Jurkat, Clone E6-1 (cell line): ENCODE measurements at places on chromosomes 11 and 22.

GRCh38 chr11:131145791-131146190 lies 224.6 kb upstream of the NTM start:
- no peak for DNase-seq

- DNase-seq, result no peak
These were observed 124.3 kb upstream of the FGF3 start for GRCh38 chr11:69943506-69943905.

GRCh38 chr22:23822101-23822671 lies 16.6 kb downstream of the DERL3 start:
- no peak for DNase-seq

DNA sequence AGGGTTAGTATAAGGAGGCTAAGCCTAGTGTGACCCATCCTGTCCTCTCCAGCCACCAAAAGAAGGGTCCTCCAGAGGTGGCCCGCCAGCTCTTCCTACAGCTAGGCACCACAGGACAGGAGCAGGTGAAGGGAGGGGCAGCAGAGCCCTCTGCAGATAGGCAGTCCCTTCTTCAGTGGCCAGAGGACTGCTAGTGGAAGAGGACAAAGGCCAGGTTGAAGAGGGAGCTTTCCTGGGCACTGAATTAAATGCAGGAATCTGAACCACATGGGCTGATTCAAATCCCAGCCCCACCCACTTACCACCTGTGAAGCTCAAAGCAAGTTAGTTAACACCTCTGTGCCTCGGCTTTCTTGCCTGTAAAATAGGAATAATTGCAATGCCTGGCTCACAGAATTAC lies 409.5 kb downstream of the NXPE2 start:
- no peak for DNase-seq

- no peak for DNase-seq
These were observed 2.8 kb downstream of the RIC8A start for GRCh38 chr11:210122-210802.

DNA sequence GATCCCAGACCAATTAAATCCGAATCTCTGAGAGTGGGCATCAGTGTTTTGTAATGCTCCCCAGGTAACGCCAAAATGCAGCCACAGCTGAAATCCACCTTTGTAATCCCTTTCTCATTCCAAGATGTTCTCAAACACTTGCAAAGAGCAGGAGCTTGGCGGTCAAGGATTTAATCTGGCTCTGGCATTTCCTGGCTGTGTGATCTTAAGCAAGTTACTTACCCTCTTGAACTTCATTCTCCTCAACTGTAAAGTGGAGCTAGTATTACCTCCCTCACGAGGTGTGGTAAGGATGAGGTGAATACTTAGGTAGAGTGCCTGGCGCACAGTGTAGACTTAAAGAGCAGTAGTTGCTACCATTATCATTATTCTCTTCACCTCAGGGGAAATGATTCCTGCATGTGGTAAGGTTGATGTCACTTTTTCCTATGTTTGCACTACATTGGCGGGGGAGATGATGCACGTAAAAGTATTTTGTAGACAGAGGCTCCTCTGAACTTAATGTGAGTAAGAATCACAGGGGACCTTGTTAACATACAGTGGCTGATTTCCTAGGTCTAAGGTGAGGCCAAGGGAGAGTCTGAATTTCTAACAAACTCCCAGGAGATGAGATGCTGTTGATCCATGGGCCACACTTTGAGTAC lies 210.4 kb upstream of the PITPNB start:
- DNase-seq, result no peak

GRCh38 chr11:69050592-69051380 lies 2.1 kb downstream of the TPCN2 start:
- no peak for DNase-seq

DNA sequence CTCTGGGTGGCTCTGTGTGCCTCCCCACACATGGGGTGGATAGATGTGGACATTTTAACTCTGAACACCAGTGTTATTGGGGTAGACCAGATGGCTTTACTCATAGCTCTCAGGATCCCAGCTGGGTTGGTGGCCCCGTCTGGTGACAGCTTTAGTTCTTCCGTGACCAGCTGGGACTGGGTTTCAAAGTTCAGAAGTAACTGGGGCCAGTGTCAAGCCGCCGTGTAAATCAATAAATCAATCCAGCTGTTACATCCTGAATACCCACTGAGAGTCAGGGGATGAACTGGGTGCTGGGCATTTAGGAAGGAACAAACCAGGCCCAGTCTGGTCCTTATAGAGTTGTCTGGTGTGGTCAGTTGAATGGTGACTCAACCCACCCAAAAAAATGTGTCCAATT lies 269.4 kb downstream of the CTTN start:
- no peak for DNase-seq

GRCh38 chr11:61627850-61628661 lies 47.2 kb upstream of the SYT7 start:
- DNase-seq, result no peak
